ENCODE measurements at places on chromosomes 16 and 17.

DNA sequence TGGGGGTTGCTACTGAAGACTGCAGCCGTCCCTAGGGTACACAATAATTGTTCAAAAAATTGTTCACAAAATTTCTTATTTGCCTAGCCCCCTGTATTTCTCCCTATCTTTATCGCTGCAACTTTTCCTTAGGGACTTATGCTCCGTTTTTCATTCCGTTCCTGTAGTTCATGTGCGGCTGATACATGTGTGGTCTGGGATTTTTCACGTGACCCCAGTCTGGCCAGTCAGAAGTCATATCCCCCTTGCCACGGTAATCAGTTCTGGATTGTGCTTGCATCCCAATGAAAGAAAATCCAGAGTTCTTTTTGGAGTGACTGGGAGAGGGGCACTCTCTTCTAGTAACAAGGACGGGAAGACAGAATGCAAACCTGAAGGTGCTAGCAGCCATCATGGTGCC is 610.7 kb upstream of the C16orf82 start:
- DNase-seq = no peak

DNA sequence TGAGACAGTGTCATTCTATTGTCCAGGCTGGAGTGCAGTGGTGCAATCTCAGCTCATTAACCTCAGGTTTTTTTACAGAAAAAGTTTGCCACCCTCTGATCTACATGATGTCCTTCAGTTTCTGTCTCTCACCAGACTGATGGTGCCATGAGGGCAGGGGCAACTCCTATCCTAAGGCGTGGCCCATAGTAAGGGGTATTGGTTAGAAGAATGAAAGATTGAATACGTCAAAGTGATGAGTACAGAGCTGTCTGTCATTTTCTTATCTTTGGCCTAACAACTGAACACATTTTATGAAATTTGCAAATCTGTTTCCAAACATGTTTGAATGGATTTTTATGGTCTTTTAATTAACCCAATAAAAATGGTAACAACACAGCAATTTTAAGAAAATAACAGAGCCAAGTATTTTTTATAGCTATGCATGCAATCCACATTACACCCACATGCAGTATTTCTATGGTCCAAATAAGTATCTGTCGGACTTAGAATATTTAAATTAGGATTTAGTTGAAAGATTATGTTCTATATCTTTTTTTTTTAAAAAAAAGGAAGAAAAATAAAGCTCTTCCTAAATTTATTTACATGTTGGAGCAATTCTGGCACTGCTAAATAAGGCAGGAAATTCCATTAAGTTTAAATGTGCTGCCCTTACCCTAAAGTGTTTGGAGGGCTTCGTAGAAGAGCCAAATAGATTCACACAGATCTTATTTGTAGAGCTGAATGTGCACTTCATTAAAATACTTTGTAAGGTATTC is 192.8 kb downstream of the WWOX start:
- DNase-seq = no peak

GRCh38 chr16:81231014-81231413 is 7.5 kb upstream of the BCO1 start:
- DNase-seq = no peak

GRCh38 chr17:47620503-47621245 is 29.0 kb upstream of the KPNB1 start:
- no peak for DNase-seq

GRCh38 chr17:37488607-37489196 is 989 bp upstream of the DUSP14 start:
- peak; percentile 51 for DNase-seq

DNA sequence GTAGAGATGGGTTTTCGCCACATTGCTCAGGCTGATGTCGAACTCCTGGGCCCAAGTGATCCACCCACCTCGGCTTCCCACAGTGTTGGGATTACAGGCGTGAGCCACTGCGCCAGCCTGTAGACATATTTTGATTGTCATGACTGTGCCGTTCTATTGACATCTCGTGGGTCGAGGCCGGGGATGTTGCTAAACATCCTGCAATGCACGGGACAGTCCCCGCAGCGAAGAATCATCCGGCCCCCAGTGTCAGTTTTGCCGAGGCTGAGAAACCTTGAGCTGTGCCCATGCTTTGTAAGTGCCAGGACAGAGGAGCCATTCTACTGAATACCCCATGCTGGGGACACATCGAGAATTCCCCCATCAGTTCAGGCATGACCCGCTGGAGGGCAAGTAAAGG is 69.1 kb upstream of the GSE1 start:
- DNase-seq = no peak

DNA sequence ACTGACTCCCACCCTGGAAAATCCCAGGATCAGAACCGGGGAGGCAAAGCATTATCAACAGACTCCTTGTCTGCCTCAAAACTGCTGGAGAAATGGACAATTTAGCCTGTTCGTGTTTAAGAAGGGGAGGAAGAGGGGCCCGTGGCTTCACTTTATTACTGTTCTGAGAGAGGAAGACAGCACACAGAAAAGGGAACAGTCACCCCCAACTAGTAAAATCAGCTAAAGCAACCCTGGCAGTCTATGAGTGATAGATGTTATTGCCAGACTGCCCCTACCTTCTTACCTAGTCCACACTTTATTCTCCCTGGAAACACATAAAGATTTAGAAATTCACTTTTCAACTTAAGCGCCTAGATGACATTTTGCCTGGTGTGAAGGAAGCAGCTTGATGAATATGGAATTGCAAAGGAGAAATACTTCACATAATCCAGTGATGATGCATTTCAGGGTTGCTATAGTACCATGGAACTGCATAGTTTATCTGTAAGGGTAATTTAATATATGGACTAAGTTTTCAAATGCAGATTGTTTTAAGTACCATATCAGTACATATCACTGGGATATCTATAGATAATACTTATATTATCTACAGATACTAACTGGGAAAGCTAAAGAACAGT is 36.9 kb upstream of the TRAP1 start:
- no peak for DNase-seq

DNA sequence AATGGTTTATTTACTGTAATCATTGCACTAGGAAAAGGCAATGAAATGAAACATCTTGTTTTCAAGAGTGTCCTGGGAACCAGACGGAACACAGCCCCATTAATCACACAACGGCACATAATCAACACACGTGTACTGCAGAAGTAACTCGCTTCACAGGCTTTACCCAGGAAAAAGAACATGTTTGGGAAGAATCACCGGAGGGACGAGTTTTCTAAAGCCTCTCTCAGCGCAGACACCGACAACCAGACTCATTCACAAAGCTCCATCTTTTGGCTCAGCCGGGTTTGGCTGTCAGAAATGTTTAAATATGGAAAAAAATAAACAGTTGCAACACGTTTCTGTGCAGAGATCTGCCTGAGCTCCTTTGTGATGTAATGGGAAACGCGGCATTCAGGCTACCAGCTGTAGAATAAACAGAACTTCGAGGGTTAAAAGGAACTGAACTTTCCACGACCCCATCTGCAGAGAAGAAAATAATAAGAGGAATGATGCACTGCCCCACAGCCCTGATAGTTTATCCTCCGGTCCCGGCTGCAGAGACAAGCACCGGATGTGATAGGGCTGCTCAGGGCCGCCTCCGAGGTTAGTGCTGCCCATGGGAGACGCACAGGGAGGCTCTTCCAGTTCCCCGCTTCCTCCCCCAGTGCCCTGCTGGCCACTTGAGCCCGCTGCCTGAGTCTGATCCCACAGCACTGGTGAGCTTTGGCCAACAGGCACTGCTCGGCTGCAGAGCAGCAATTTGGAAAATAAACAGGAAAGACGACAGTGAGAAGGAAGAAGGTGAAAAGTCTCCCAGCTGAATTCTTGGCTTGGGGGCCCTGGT is 119.8 kb downstream of the HIC1 start:
- DNase-seq = no peak

DNA sequence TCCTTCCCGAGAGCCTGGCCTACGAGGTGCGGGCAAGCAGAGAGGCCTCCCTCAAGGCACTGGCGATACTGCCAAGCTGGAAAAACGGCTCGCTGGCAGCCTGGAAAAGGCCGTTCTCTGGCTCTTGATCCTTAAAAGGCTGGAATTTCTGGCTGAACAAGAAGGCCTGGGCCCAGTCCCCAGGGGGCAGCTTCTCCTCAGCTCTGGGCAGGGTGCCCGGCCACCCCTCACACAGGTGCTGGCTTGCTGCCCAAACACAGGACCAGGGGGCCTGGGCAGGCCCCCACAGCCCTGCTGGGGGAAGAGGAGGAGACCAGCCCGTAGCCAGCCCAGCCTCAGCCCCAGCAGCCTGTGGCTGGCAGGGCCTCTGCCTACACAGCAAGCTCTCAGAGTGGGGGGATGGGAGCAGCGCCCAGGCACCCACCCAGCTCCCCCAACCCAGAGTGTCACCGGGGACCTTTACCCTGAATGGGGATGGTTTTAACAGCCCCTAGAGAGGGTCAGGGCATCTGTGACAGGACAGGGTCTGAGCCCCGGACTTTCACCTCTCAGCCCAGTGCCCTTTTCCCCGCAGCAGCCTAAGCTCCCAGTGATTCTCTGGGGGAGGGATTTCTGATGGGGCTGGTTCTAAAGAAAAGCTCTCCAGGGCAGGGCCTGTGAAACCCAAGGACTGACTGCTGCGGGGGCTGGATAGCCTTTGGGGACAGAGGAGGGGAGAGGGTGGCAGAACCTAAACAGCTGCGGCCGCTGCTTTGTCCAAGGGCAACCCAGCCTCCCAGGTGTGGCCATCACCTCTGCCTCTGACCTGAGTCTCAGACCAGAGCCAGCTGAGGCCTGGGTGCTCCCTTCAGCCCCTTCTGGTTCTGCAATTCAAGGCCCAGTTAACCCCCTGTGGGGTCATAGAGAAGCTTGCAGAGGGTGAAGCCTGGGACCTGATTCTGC is 38.6 kb upstream of the TOB1 start:
- DNase-seq = no peak

DNA sequence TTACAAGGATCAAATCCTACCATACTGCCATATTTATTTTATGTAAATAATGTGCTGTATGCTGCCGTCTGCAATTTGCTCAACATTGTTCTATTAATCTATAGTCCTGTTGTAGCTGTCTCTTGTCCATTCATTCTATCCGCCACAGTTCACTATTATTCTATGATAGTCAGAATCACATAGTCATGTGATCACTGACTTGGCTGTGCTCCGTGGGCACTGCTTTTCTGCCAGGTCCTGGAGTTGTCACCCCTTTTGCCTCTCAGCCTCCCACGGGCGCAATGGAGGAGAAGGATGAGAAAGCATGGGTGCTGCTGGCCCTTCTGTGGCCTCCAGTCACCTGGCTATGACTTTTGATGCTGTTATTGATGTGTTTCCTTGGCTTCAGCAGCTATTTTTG is 37.3 kb upstream of the ANKFY1 start:
- DNase-seq = no peak

DNA sequence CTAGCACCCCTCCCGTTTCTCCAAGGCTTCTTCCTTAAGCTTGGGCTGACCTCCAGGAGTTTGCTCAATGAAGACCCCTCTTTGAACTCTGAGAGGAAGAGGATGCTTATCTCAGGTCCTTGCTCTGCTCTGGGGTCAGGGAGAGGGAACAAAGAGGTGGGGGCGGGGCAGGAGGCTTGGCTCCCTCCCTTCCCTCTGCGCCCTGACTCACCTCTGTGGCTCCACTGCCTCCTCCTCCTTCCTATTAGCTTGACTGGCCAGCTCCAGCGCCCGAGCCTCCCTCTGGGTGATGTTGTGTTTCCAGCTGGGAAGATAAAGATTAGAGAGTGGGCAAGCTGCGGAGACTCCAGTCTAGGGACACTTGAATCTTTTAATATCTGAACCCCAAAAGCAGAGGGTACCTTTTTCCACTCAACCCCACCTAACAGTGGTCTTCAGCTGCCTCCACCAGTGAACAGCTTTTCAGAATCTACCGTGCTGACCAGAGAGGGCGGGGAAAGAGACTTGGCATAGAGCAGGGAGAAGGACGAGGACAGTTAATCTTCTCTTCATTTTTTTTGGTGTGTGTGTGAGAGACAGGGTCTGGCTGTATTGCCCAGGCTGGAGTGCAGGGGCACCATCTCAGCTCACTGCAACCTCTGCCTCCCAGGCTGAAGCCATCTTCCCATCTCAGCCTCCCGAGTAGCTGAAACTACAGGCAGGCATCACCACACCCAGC is 6.7 kb downstream of the GIP start:
- DNase-seq = no peak

DNA sequence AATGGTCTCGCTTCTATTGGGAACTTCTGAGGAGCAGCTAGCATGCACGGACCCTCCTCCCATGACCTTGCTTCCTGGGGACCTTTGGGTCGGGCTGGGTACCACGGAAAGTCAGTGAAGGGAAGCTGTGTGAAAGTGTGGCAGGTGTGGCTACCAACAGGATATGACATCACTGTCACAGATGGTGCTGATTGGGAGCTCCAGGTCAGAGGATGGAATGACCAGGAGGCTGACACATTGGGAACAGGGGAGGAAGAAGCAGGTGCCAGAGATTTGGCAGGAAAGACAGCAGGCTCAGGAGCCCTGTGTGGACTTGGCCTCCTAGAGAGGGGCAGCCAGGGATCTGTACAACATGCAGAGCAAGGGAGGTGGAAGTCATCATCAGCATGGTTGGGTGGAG is 34.0 kb downstream of the CPNE2 start:
- no peak for DNase-seq

- DNase-seq = no peak
Measured at GRCh38 chr17:11564589-11565380, 33.5 kb upstream of the DNAH9 start.

DNA sequence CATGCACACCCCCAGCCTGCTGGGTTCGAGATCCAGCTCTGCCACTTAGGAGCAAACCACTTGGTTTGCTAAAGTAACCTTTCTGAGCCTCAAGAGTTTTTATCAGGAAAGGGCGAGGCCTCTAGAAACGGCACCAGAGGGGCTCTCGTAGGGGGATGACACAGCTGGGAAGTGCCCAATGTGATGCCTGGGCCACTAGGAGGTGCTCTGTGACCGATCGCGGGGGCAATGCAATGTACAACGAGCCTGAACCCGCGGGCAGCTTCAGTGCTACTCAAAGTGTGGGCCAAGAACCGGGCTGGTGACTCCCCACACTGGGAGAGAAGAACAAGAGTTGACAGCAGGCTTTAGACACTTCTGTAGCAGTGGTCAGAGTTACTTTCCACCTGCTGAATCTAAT is 9.4 kb downstream of the C16orf89 start:
- no peak for DNase-seq

DNA sequence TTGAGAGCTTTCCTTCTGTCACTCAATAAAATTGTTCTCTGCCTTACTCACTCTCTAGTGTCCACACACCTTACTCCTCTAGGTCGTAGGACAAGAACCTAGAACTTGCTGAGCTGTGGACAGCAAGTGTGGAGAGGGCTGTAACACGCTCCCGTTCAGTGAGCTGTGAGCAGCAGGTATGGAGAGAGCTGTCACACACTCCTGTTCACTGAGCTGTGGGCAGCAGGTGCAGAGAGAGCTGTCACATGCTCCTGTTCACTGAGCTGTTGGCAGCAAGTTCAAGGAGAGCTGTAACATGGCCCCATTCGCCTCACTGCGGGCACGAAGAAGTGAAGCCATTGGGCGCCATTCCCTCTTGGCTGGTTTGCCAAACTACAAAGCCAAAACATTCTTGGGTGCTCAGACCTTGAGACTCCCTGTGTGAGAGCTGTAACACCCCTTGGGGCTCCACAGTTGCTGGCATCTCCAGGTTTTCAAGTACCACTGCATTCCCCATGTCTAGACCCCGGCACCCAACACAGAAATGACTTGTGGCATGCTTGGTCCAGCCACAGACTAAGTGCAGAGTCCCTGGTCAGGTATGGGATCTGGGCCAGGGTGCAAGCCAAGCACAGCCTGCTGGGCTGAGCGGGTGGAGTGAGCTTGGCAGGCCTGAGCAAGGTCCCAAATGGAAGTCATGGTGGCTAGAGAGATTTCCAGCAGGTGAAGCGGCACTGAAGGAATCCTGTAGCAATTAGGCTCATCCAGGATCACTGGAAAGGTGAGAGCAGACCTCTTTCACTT is 608.0 kb upstream of the CDH8 start:
- DNase-seq = no peak

GRCh38 chr16:68668266-68668665 is 23.2 kb downstream of the CDH3 start:
- DNase-seq = no peak

GRCh38 chr16:11278681-11279628 is 2.2 kb downstream of the PRM1 start:
- no peak for DNase-seq

All from HuH-7.5 (cell line).